Activated effector memory CD4-positive, alpha-beta T cell treated with Interleukin-2 at 50 U/mL for 16 hours (primary cell): ENCODE measurements at places on chromosomes 2 and 18.

DNA sequence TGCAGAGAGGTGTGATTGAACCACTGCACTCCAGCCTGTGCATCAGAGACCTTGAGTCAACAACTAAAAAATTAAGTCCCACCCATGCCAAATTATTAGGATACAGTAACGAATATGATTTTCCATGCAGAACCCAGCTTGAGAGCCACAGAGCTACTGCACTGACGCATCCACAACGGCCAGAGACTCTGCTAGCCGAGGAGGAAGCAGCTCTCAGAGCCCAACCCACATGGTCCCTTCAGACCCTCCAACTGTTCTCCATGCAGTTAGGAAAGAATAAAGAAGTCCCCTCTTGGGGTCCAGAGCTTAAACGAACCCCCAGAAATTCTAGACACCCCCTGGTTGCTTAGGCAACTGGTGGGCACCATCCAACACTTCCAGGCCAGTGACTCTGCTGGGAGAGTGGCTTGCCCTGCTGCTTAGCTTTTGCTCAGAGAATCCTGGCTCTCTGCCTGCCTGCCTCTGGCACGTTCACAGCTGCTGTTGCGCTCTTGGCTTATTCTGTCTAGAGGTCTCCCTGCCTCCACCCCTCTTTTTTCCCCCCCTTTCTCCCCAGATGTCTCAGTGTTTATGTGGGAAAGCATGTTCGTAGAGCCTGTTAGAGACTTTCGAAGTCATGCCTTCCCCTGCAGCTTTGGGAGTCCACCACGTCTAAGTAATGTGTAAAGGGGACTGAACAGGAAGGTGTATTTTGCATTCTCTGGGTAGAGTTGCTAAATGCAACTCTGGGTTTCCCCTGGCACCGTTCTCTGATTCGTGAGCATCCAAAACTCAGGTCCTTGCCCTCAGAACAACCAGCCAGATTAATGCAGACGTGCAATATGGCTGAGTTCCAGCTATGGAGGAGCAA lies 26.0 kb upstream of the SP3 start:
- DNase-seq, result no peak

GRCh38 chr18:35134791-35135531 lies 93.7 kb downstream of the MAPRE2 start:
- no peak for DNase-seq

- DNase-seq, result no peak
Measured at GRCh38 chr2:149991576-149991975, 404.0 kb upstream of the MMADHC start.

- no peak for DNase-seq
Measured at GRCh38 chr2:58720770-58721697, 479.9 kb upstream of the FANCL start.

DNA sequence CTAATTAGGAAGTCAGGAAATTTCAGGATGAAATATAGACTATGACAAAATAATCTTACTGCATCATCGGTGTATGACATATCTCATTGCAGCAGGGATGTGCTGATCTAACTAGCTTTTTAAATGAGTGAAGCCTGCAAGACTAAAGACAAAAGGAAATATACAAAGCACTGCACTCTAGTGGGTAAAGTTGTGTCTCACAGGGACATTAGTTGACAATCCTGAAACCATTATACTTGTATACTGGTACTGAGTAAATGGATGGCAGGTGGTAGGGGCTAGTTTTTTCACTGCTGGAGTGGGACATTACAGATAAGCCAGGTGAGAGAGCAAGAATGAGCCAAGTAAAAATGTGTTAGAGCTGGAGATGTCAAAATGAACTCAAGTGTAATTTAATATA lies 317.5 kb upstream of the RAB6C start:
- DNase-seq, result no peak

- no peak for DNase-seq
Measured at GRCh38 chr2:186572705-186573104, 17.2 kb upstream of the ITGAV start.

- DNase-seq, result no peak
Measured at GRCh38 chr2:24163601-24164000, 11.3 kb upstream of the FAM228A start.
